ENCODE measurements at places on chromosomes 1 and 21. TPM values are rescaled to one million over a fixed set of nuclear protein-coding genes. Genes with fewer than 3 reads are reported as not detected.
A peak's percentile ranks its signal among the peaks of the same experiment; 100 is the strongest.

GRCh38 chr1:145918992-145919939, 749 bp upstream of the PEX11B start:
- DNase-seq: peak; percentile 44

DNA sequence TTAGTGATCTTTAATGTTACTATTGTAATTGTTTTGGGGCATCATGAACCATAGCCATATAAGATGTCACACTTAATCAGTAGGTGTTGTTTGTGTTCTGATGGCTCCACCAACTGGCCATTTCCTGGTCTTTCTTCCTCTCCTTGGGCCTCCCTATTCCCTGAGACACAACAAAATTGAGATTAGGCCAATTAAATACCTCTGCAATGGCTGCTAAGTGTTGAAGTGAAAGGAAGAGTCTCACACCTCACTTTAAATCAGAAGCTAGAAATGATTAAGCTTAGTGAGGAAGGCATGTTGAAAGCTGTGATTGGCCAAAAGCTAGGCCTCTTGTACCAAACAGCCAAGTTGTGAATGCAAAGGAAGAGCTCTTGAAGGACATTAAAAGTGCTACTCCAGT, 30.7 kb downstream of the PPP2R5A start:
- DNase-seq: no peak

- DNase-seq: no peak
Observed at GRCh38 chr1:185156288-185156853, 382 bp downstream of the TRMT1L start.

DNA sequence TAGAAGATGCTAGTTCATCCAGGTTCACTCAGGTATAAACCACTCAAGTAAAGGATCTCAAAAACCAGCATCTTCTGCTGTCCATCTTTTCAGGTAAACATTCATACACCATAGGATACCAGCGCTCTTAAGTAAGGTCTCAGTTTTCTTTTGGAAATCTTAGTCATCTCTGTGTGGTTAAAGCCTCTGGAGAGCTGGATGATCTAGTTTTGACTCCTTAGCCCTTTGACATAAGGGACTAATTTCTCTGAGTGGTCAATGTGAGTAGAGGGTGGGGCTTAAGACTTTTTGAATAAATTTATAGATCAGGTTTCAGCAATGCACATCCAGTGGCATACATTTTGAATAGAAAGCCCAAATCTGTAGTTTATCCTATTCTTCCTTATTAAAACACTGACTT, 92.3 kb downstream of the CTH start:
- DNase-seq: no peak

GRCh38 chr1:98323906-98324358, 337.6 kb upstream of the SNX7 start:
- peak; percentile 67 for DNase-seq

The ST6GALNAC5 gene
- total RNA-seq: not detected
